ENCODE measurements at places on chromosomes 5 and 9.

DNA sequence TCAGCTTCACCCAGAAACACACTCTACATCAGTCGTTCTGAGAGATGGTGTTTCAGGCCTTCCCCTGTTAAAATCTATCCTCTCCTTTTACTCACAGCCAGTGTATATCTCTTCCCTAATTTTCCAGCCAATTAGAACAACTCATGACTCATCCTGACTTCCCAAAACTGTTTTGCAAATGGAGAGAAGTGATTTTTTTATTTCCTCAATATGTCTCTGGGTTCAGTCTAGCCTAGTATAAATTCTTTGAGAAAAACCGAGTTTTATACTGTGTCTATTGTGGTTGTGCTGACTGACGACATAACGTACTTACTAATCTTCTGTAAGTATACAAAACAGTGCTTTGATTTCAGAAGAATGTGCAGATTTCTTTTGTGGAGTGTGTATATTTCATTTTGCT lies 28.4 kb upstream of the CAST start:
- no peak for DNase-seq

- no peak for DNase-seq
These were observed 518.2 kb downstream of the TLR4 start for GRCh38 chr9:118222375-118222774.

DNA sequence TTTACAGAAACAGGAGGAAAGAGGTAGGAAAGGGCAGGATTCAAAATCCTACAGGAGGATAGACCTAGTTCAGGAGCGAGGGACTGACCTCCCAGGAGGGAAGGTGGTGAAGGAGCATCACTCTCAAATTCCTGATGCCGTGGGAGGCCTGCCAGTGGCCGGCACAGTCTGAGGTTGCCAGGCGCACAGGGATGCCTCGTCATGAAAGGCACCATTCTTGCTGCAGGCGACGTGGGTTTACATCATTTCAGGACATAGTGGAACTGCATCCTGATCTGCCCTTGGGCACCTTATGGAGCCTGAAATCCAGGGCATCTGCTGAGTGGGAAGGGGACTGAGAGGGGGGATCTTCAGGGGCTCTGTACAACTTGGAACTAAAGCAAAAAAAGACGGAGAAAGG lies 163.2 kb upstream of the S1PR3 start:
- DNase-seq, result no peak

DNA sequence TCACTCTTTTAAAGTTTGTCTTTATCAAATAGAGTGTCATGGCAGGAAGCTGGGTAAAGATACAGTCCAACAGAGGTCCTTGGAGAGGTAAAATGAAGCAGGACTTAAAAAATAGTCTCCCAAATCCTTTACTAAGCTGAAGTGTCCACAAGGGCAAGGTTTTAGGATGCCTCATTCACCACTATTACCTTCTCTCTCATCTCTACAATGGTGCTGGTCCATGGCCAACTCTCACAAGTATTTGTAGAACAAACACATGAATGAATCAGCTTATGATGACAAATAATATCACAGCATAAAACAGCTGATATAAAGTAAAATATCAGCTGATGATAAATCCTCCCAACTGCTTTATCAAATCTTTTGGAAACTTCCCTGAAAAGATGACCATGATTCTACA lies 162.3 kb upstream of the ZNF462 start:
- no peak for DNase-seq

- DNase-seq, result no peak
These were observed 220.4 kb upstream of the NREP start for GRCh38 chr5:111977436-111977829.

DNA sequence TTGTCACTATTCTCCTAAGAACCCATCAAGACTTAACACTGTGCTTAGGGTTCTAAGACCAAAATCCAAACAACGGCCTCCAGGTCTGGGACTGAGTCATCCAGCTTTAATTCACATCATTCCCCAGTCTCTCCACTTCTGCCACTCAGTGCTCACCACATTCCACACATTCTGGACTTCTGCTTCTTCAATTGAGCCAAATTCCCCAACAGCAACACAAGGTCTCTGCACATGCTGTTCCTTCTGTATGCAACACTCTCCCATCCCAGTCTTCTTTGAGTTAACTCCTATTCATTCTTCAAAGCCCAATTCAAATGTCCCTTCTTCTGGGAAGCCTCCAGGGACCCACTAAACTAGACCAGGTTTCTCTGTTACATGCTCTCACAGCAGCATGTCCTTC lies 97.8 kb downstream of the GPR21 start:
- DNase-seq, result peak; percentile 58

GRCh38 chr5:68373050-68373449 lies 157.5 kb downstream of the PIK3R1 start:
- DNase-seq, result no peak

- no peak for DNase-seq
These were observed 94.0 kb downstream of the COL23A1 start for GRCh38 chr5:178496214-178496613.

DNA sequence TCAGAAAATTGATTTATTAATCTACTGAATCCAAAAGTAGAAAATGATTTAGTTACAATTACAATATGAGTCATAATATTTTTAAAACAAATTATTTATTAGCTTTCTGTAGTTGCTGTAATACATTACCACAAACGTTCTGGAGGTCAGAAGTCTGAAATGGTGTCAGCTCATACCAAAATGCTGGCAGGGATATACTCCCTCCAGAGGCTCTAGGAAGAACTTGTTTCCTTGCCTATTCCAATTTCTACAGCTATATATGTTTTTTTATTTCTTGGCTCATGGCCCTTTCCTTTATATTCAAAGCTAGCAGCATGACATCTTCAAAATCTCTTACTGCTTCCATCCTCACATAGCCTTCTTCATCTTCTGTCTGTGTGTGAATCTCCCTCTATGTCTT lies 667.9 kb upstream of the ITGA1 start:
- DNase-seq, result no peak

GRCh38 chr5:141392429-141393198 lies at the start of gene PCDHGA8:
PCDHGA8 (plus strand) TSS chr5:141392633; CDS start chr5:141392814, 181 bp downstream.
- no peak for DNase-seq

- DNase-seq, result no peak
These were observed 7.7 kb downstream of the FAM219A start for GRCh38 chr9:34450644-34451043.

GRCh38 chr5:73095564-73096238 lies 24.7 kb upstream of the TMEM171 start:
- no peak for DNase-seq

DNA sequence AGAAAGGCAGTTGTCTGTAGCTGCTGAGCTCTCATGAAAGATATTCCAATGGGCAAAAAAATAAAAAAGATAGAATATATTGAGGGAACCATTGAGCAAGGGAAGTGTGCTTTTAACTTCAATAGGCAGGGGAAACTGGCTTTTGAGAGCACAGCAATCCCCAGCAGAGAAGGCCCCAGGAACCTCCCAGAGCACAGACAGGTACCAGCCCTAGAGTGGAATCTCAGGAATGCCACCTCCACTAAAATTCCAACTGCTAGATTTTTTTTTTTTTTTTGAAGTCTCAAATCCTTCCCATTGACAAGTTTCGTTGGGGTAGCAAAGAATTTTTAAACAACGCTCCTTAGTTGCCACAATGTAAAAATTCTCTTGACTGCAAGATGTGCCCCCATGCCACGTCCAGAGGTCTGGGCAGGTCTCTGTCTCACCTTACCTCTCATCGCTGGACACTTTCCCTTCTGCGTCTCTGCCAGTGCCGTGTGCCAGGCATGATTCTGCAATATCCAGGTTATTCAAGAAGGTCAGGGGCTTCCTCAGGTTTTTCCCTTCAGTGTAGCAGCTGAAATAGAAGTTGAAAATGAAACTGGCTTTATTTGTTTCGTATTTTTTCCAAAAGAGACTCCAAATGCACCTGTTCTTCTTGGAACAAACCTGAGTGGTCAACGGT lies 64.2 kb upstream of the IRX1 start:
- no peak for DNase-seq

GRCh38 chr5:171537070-171537849 lies 117.8 kb downstream of the FGF18 start:
- peak; percentile 31 for DNase-seq

DNA sequence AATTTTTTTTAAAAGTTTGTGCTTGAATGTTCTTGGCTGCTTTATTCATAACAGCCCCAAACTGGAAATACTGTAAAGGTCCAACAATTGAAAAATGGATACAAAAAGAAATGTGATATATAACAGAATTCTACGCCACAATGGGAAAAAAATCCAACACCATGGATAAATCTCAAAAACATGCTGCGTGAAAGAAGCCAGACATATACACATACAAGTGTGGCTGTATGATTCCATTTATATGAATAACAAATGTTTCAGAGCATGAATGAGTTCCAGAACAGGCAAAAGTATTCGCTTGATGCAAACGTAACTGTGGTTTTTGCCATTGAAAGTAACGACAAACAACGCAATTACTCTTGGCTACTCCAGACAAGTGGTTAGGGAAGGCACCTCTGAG lies 7.2 kb upstream of the SFXN1 start:
- DNase-seq, result no peak

DNA sequence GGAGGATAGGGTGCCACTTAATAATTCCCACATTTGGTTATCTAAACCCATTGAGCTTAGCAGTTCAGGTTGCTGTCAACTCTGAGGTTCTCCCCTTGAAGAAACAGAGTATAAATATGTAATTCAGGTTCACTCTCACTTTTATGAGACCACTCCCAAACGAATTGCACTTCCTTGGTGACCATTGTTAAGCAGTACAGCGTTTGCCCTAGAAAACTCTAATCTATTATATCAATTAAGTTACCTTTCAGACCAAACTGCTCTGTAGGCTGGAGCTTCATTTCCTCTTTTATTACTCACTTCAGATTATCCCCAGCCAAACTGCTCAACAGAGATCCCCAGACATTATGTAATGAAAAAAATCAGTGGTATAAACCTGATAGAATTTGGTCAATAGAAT lies 1317.0 kb upstream of the ACO1 start:
- DNase-seq, result no peak

- DNase-seq, result no peak
These were observed 7.9 kb downstream of the RACK1 start for GRCh38 chr5:181235689-181236366.

DNA sequence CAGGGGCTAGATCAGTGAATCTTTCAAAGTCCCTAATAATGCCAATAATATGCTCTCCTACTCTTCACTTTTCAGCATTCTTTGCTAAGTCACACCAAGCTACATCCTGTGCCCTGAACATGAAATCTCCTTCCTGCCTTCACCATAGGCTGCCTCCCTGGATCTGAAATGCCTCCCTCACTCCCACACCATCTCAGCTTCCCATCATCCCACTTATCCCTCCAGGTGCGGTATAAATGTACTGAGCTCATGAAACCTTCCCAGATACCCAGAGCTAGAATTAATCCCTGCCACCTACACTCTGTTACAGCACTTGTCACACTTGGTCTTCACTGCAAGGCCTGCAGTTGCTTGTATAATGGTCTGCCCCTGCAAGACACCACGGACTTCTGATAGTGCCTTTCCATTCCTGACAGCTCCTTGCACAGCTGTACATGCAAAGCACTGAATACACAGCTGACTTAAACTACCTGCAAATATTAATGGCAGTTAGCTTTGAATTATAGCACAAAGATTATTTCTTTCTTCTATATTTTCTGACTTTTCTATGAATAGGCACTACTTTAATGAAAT lies 250.4 kb downstream of the EBF1 start:
- DNase-seq, result no peak

- no peak for DNase-seq
These were observed 456.4 kb downstream of the PDE4D start for GRCh38 chr5:59437176-59437575.

GRCh38 chr5:160679567-160680309 lies 172.3 kb downstream of the ATP10B start:
- no peak for DNase-seq

- no peak for DNase-seq
These were observed 277.6 kb downstream of the TMEM38B start for GRCh38 chr9:105971986-105972385.

DNA sequence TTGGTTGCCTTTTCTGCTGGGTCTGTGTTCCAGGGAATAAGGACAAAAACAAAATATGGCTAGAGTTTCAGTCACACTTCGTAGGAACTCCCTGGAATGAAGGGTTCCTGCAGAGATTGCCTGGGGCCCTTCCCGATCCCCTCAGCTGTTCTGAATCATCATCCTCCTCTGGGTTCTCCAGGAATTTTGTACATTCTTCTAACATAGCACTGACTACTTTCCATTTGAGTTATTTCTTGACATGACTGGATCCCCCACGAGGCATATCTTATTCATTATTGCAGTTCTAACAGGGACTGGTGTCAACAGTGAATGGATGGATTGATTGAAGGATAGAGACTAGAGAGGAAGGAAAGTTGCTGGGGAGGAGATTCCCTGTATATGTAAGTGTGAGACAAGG lies 49.2 kb upstream of the TNC start:
- DNase-seq, result peak; percentile 67

- no peak for DNase-seq
These were observed 22.5 kb upstream of the SUB1 start for GRCh38 chr5:32562843-32563242.

GRCh38 chr5:152882621-152883020 lies 477.5 kb upstream of the NMUR2 start:
- DNase-seq, result no peak

GRCh38 chr9:109940561-109940960 lies 160.6 kb downstream of the PALM2AKAP2 start:
- DNase-seq, result no peak

DNA sequence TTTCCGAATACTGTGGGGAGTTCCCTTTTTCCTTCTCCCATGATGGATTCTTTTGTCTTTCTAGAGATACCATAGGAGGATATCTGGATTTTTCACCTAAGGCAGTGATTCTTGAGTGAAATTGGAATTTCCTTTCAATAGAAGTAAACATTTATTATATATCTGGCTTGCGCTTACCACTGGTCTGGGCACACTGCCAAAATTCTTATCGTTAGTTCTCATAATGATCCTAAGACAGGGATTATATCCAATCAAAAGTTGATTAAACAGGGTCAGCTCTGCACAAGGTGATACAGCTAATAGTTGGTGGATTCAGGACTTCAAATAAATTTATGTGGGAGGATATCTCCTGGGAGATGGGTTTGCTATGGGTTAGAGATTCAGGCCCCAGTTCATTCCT lies 9.6 kb downstream of the TLE4 start:
- no peak for DNase-seq

DNA sequence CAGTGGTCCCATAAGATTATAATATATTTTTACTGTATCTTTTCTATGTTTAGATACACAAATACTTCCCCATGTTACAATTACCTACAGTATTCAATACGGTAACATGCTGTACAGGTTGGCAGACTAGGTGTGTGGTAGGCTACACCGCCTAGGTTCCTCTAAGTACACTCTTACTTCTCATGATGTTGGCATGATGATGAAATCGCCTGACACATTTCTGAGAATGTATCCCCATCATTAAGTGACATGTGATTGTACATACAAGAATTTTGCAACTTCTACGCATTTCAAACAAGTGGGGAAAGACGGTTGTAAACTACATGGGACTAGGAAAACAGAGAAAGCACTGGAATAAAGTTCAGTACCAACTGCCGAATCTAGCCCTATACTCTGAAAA lies 53.3 kb downstream of the SETX start:
- DNase-seq, result no peak
